Esophagus squamous epithelium (tissue), 5 donors: ENCODE measurements at places on chromosomes 2 and 18.

GRCh38 chr18:52948868-52949444 is 609.0 kb downstream of the DCC start:
- no peak for DNase-seq

GRCh38 chr2:239821694-239822075 is 203.5 kb downstream of the NDUFA10 start:
- no peak for DNase-seq

- no peak for DNase-seq
These were observed 254.5 kb downstream of the NEDD4L start for GRCh38 chr18:58298251-58299134.

DNA sequence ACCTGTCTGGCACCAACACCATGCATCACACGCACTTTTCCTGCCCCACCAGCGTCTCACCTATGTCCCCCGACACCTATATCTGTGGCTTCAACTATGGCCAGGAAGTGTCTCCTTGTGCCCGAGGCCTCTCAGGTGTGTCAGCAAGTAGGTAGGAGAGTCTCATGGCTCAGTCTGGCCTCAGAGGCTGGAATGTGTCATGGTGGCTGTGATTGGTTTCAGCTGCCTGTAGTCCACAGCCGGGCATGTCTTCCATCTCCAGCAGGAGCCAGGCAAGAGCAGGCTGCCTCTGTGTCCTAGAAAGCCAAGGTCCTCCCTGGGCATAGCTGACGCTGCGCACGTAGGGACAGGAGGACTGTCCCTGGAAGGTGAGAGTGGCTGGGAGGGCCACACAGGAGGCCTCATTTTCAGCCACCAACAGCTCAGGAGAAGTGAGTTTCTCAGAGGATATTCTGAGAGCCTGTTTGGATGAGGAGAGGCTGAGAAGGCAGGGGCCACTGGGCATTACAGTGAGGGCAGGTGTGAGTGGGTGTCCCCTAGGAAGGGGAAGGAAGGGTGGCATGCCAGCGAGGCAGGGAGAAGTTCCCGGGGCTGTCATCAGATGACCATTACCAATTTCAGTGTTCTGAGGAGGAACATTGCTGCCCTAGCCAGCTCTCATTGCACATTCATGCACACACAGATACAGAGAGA is 47.2 kb downstream of the SDC1 start:
- no peak for DNase-seq

DNA sequence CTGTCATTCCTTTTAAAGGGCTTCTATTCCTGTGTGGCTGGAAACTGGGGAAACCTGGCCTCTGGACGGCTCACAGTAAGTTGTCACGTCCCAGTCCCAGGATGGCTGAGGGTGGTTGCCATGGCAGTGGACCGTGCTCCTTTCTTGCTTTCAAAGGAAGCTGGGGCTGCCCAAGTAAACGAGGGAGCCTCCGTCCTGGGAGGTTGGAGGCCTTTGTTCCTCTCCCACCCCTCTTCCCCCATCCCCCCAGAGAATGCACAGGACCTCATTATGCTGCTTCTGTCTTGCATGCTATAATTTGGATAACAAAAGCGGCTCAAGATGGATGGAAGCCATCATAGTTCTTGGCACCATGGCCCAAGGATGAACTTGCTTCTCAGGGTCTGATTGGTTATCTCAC is 325.5 kb upstream of the HS6ST1 start:
- DNase-seq: no peak

DNA sequence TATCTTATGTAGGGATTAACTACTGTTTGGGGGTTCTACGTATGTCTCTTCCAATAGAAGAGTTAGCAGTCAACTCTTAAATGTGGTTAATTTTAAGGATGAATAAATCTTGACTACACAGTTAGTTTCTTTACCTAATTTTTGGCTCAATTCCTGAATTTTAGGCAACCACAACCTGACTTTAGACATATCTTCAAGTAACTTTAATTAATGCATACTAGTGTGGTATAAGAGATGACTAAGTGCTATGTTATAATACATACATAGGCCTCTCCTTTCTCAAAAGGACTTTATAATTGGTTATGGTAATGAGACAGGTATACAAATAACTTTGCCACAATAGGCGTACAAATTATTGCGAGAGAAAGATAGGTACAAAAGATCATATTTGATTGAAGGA is 312.0 kb downstream of the IRS1 start:
- no peak for DNase-seq

DNA sequence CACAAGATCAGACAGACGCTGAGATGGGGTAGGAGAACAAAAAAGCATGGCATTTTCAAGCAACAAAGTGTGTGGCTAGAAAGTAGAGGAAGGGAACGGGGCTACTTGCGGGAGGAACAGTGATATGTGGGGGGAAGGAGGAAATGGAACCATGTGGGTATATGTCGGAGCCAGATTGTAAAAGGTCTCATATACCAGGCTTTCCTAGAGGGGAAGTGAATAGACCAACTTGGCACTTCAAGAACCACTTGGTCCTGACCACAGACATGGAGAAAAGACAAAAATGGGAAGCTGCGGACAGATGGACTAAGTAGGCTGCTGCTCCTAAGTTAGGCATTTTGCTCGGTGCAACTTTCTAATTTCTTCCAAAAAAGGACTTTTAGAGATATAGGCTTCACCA is 196.0 kb downstream of the DCC start:
- DNase-seq: no peak

DNA sequence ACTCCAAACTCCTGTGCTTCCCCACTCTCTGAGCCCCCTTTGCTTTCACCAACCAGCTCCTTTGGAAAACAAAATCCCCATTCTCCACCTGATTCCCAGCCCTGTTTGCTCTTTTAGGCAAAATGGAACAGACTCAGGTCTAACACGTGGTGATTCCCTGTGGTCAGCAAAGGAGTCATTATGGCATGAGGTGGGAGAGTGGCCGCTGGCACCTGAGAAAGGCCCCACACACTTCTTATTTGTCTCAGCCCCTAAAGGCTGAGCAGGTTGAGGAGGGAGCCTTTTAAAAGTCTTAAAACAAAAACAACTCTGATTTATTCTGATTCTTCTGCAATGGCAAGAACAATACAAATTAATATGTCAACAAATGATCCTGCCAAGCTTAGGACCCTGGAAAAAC is 401.2 kb downstream of the TNS1 start:
- DNase-seq: no peak

DNA sequence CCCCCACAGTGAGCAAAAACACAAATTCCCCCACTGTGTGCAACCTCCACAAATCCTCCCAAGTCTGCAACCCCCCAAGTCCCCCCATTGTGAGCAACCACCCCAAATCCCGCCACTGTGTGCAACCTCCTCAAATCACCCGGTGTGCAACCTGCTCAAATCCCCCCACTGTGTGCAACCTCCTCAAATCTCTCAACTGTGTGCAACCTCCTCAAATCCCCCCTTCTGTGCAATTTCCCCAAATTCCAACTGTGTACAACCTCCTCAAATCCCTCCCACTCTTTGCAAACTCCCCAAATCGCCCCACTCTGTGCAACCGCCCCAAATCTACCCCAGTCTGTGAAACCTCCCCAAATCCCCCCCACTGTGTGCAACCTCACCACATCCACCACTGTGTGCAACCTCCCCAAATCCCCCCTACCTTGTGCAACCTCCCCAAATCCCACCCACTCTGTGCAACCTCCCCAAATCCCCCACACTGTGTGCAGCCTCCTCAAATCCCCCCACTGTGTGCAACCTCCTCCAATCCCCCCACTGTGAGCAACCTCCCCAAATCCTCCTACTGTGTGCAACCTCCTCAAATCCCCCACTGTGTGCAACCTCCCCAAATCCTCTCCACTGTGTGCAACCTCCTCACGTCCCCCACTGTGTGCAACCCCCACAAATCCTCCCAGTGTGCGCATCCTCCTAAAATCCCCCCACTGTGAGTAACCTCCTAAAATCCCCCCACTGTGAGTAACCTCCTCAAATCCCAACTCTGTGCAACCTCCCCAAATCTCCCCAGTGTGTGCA is 115.2 kb downstream of the TPO start:
- no peak for DNase-seq

DNA sequence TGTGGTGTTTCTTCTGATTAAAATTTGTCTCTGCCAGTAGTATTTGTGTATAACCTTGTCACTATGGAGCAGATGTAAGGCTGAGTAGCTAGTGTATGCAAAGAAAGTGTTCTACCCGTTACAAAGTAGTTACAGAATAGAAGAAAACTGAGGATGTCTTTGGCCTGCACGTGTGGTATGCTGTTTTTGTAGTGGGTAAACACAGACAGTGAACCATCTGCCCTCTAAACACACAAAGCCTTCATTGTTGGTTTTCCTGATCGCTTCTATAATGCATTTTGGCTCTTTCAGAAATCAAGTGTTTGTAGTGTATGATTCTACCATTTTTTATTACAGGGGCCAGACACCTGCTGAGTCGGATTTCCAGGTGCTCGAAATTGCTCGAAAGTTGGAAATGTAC is 61.5 kb downstream of the FARP2 start:
- DNase-seq: no peak

DNA sequence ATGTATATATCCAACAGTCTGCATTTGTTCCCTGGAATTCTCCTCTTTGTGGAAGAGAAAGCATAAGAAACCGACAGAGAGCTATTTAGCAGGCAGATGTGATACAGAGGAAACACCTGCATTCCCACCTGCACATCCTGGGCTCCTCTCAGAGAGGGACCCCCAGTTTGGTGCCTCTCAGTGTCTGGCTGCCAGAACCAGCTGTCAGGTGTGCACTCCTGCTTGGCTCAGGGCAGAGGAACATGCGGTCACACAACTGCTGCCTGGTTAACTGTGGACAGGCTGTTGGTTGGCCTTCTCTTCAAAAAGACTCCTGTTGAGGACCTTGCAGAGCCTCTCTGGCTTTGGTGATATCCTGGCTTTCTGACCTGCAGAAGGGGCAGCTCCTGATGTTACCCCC is 54.6 kb downstream of the ITGB6 start:
- DNase-seq: no peak

DNA sequence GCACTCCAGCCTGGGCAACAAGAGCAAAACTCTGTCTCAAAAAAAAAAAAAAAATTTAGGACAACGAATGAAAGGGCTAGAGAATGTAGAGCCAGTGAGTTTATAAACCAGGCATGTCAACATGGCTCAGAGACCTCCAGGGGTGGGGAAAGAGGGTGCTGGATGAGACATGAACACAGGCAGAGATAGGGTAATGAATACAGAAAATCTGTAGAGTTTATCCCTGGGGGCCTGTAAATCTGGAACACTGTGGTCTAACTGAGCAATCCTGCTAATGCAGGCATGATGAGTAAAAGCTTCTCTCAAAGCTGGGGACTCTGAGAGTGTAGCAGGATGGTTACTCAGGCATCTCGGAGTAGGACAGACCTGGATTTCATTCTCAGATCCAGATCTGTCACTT is 59.2 kb upstream of the IGFBP2 start:
- no peak for DNase-seq

- no peak for DNase-seq
These were observed 13.7 kb downstream of the LDLRAD4 start for GRCh38 chr18:13232086-13232917.

DNA sequence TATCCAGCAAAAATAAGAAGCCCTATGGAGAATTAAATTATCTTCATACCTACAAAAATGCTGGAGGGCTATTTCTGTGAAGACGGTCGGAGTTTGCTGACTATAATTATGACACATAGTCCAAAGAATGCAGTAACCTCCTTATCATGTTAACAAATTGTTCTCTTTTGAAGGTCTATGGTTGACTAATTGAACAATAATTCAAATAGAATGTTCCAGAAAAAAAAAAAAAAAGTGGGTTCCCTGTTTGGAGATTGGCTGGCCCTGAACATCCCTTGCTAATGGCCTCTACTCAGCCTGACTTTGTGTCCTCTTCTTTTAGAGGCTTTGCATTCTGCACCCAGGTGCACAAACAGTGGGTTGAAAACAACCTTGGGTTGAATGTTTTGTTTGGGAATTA is 82.8 kb upstream of the CCBE1 start:
- DNase-seq: no peak

- DNase-seq: no peak
These were observed 21.3 kb downstream of the PSME4 start for GRCh38 chr2:53949457-53949856.

- no peak for DNase-seq
These were observed 62.6 kb upstream of the ALPP start for GRCh38 chr2:232315923-232316299.

- no peak for DNase-seq
These were observed 7.7 kb downstream of the FHL2 start for GRCh38 chr2:105391058-105391627.

DNA sequence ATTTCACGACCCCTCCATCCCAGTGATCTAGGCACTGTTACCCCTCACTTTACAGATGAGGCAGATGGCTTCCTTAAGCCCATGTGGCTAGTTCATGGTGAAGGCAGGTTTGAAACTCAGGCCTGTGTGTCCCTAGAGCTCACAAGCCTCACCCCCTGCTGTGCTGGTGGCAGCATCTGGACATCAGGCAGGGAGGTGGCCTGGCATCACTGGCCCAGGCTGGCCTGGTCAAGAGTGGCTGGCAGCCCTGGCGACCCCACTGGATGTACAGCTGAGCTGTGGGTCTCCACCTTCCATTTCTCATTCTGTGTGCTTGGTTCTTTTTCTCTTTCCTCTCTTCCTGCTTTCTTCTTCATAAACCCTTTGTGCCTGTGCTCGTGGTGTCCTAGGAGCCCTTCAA is 56.3 kb downstream of the BOLA3 start:
- no peak for DNase-seq

- no peak for DNase-seq
These were observed 50.0 kb upstream of the ARL5A start for GRCh38 chr2:151878204-151878603.

GRCh38 chr18:74387383-74387782 is 69.7 kb downstream of the DIPK1C start:
- no peak for DNase-seq

DNA sequence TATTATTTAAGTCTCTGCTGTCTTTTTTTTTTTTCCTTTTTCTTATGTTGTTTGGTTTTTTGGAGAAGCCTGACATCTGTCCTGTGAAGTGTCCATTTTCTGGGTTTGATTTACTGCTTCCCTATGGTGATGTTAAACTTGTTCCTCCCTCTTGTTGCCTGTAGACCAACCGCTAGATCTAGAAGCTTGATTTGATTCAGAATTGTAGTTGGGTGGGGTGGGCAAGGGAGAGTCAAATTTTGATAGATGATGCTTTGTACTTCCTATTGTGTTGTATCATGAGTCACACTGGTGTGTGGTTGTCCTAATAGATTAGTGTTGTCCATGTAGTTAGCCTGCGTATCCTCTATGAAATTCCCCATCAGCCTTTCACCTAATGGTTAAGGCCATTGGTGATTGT is 35.4 kb downstream of the CAB39 start:
- DNase-seq: no peak

DNA sequence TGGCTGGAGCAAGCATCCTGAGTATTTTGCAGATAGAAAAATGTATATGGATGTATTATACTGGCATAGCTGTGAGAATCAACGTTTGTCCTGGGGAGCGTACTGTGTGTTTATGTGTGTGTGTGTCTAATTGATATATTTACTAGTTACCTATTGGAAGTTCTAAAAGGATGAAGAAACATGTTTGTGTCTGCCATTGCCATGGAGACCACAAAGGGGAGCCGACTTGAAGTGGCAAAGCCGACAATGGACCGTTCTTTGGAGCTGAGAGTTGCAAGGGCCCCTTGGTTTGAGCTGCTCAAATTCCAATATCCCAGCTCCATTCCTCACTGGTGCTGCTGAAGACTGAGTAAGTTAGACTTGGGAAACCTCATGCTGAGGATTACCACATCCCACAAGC is 14.3 kb upstream of the SLC25A52 start:
- DNase-seq: no peak

GRCh38 chr2:95310216-95310615 is 13.1 kb downstream of the KCNIP3 start:
- DNase-seq: no peak
